ENCODE measurements at places on chromosomes 13 and 19.

GRCh38 chr13:60182907-60183306 lies 19.2 kb upstream of the DIAPH3 start:
- DNase-seq = no peak

DNA sequence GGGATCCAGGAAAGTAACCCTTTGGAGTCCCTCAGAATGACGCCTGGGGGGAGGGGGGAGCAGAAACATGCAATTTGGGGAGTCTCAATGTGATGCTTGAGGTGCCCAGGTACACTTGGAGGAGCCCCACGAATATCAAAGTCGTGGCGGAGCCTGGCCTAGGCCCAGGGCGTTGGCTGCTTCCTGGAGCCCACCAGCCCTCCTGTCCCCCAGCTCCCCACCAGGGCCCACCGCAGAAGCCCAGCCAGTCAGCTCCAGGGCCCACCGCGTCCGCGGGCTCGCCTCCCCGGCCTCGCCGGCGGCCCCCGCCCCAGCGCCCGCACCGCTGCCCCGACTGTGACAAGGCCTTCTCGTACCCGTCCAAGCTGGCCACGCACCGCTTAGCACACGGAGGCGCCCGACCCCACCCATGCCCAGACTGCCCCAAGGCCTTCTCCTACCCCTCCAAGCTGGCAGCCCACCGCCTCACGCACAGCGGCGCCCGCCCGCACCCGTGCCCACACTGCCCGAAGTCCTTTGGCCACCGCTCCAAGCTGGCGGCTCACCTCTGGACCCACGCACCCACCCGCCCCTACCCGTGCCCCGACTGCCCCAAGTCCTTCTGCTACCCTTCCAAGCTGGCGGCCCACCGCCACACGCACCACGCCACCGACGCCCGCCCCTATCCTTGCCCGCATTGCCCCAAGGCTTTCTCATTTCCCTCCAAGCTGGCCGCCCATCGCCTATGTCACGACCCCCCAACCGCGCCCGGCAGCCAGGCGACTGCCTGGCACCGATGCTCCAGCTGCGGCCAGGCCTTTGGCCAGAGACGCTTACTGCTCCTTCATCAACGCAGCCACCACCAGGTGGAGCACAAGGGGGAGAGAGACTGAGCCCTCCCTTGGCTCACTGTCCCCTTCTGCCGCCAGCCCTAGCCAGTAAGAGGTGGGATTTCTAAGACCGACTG lies 2.1 kb downstream of the ZNF575 start:
- peak; percentile 35 for DNase-seq

GRCh38 chr13:97528518-97528917 lies 94.5 kb downstream of the RAP2A start:
- no peak for DNase-seq

GRCh38 chr19:58196901-58197616 lies 14.2 kb downstream of the ZNF274 start:
- peak; percentile 15 for DNase-seq

DNA sequence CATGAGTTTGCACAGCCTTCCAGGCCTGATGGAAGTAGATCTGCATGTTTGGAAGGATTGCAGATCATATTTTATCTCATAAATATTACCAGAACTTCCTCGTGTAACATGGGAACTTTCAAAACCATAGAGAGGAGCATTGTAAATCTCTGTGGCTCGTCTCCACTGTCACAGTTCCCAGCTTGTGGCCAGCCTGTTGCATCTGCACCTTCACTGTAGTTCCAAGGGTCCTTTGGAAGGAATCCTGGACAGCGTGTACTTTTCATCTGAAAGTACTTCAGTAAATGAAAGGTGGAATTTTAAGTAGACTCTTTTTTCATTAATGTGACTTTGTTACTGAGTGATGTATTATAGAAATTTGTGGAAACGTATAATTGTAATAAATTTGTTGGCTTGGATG lies 105.4 kb downstream of the ATP11A start:
- DNase-seq = no peak
